A172 (cell line): ENCODE measurements at places on chromosomes 2 and 18.

DNA sequence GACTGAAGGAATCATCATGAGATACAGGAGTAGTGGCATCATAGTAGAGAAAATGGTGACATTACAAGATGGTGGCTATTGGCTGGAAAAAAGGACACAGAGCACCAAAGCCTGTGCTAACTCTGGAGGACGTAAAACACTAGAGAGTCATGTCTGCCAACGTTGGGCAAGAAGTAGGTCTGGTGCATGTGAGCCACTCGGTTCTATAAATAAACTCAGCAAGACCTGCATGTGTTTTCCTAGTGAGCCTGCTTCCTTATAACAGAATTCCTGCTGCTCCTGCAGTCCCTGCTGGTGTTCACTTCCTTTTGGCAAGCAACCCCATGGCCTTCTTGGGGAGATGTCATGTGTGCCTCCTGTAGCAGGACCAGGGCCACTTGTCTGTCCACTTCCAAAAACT is 325.2 kb downstream of the OSR1 start:
- no peak for DNase-seq

DNA sequence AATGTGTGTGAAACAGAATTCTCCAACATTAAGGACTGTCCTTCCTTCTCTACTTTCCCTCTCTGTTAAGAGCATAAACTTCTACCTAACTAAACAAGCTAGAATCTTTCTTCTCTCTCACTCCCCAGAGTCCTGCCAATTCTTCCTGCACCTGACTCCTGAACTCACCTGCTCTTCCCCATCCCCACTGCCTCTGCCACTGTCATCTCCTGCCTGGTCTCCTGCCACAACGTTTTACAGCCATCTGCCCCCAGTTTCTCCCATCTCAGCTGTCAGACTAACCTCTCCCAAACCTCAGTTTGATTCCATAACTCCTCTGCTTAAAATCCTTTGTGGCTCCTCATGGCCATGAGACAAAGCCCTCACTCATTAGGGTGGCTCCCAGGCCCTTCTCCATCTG is 288.3 kb upstream of the FBXO11 start:
- DNase-seq, result no peak

DNA sequence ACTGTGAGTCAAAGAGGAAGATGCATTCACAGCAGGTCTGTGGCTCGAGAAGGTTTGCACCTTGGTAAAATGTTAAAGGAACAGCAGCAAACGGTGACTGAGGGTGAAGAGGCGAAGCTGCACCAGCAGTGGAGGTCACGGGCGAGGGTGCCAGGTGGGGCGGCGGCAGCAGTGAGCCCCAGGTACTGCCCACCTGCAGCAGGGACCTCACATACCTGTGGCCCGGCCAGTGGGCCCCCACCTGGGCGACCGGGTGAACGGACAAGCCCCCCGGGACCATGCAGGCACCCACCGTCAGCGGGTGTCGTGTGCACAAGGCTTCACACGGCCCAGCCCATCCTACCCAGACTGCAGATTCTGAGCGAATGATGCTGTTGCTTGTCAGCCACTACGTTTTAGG is 23.6 kb upstream of the KCNG2 start:
- no peak for DNase-seq

DNA sequence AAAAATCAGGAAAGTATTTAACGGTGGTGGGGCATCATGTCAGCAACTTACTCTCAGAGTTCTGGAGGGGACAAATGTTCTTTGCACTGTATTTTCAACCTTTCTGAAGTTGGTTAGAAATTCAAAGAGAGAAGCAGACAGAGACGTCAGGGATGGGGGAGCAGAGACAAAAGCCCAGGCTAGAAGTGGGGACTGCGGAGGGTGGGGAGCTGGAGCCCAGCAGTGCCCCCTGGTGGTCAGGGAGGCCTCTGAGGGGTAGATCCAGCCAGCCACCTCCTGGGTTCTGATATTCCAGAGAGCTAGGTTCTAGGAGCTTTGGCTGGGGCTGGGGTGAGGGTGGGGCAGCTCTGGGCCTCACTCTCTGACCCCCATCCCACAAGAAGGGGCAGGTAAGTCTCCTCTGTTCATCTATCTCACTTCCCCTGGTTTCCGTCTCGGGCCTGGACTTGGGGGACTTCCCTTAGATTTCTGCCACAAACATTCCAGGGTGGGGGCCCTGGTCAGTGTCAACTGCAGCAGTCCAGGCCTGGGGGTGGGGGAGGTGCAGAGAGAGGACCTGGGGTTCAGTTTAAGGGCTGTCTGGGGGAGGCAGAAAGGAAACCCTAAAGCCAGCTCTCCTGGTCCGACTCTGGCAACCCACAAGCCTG is 8.9 kb downstream of the TNS1 start:
- no peak for DNase-seq

DNA sequence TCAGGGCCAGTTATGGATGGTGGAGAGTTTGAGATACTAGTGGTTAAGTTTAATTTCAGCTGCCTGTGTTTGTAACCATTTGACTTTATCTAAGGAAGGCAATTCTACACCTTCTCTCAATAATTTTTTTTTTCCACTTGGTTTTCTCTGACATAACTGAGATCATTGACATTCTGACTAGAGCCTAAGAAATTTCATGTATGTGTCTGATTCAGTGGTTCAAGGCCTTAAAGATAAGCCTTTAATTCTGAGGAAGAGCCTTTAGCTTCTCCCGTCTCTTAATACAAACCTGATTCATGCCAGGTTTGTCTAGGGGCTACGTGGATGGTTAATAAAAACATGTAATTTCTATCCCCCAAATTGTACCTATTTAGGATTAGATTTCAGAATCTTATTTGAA is 971.4 kb downstream of the DPP10 start:
- DNase-seq, result no peak

DNA sequence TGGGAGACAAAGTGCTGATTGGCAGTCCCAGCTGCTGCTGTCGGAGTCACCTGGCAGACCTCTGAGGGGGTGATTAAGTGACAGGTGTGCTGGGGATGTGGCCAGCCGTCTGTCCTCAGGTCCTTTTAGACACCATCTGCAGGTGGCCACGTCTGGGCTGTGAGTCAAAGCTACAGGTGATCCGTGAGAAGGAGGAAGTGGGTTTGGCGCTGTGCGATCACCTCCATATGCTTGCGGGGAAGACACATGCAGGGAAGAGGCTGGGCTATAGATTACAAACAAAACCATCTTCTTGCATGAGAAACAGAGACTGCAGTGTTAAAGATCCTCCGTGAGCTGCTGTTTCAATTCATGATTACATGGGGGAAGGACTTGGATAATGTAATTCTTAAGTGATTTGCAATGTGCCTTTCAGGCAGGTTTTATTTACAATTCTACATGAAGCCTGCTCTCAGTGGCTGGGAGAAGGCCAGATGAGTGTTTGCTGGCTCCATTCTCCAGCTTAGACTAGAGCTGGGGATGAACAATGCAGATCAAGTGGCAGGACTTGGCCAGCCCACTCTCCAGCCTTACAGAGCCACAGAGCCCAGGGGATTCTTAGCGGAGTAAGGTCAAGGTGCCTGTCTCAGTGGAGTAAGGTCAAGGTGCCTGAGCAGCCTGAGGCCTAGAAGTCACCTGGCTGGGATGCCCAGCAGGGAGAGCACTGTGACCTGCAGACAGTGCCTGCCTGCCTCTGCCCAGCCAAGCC is 87.8 kb downstream of the LYPD1 start:
- peak; percentile 22 for DNase-seq
